Activated CD4-positive, CD25-positive, alpha-beta regulatory T cell treated with anti-CD3 and anti-CD28 coated beads, Interleukin-2, amount 50 U/mL, for 16 hours (primary cell): ENCODE measurements at places on chromosomes 3 and 15.

DNA sequence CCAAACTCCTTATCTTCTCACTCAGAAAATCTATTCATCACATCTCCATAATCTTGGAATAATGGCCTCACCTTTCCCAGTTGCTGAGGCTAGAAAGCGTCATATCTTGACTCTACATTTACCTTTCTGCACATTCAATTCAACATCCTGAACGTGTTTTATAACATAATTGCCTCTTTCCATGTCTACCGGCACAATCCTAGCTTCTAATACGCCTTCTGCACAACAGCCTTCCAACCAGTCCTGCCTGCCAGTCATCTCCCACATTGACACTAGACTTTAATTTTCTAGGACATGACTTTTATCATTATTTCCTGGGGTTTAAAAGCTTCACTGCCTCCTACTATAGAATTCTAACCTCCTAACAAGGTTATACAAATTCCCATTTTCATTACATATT lies 906.6 kb downstream of the ROBO1 start:
- no peak for DNase-seq

DNA sequence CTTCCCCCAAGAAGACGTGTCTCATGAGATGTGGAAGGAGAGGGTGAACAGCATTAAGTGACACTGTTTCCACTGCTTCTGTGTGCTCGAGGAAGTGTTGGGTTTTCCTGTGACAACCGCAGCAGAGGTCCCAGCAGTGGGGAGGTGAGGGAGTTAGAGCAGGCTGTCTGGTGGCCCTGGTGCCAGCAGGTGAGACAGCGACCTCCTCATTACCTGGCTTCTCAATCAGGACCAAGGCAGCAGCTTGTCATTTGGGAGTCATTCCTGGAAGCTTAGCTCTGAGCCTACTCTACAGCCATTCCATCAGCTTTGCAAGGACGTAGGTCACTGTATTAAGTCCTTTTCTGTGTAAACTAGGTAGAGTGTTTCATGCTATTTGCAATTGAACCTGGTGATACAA lies 63.3 kb upstream of the RGMA start:
- DNase-seq, result no peak

GRCh38 chr3:63969876-63970275 lies 53.4 kb downstream of the PSMD6 start:
- no peak for DNase-seq

DNA sequence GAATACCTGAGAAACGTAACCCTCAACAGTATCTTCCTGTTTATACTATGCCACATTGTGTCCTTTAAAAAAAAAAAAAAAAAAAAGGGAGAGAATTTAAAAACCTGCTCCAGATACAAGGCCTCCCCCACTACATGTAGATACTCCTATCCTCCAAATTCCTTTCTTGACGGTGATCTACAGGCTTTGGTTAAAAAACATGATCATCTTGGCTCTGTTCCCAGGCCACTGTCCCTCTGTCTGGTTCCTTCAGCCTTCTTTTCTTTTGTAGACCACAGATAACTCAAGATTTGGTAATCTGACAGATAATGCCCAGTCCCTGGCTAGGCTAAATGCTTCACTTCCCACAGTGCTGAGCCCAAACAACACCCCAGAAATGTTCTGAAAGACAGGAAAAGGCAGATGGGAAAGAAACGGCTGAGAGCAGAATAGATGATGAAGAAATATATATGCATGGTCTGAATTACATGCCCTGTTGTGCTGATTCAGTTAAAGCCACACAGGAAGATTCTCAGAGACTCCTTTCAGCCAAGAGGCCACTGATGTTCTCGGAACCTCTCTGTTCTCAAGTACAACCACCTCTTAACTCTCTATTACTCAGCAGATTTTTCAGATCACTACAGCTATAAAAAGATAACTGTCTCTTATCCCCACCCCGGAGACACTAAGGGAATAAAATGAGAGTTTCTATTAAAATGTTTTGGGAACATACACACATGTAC lies 48.3 kb downstream of the NPTN start:
- DNase-seq, result no peak
